ENCODE measurements at places on chromosomes 11 and 22.

DNA sequence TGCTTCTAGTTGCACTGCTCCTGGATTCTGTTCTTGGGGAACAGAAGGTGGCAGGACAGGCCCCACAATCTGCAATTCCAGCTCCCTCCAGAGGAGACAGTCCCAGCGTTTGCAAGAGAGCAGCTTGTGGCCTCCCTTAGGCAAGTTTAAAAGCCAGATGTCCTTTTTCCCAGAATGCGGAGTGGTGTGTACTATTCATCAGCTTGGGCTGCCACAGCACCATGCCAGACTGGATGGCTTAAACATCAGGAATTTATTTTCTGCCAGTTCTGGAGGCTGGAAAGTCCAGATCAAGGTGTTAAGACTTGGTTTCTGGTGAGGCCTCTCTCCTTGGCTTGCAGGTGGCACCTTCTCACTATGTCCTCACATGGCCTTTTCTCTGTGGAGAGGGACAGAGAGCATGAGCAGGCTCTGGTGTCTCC is 11.7 kb downstream of the MIAT start:
- H3K27ac ChIP-seq = no peak overlapping the region
- H3K4me3 ChIP-seq = no peak overlapping the region
- no peaks in the 10 kb centered on the region for H3K36me3 ChIP-seq
- peaks cover 18% of the 10 kb centered on the region for H3K4me1 ChIP-seq
- no peak for DNase-seq

DNA sequence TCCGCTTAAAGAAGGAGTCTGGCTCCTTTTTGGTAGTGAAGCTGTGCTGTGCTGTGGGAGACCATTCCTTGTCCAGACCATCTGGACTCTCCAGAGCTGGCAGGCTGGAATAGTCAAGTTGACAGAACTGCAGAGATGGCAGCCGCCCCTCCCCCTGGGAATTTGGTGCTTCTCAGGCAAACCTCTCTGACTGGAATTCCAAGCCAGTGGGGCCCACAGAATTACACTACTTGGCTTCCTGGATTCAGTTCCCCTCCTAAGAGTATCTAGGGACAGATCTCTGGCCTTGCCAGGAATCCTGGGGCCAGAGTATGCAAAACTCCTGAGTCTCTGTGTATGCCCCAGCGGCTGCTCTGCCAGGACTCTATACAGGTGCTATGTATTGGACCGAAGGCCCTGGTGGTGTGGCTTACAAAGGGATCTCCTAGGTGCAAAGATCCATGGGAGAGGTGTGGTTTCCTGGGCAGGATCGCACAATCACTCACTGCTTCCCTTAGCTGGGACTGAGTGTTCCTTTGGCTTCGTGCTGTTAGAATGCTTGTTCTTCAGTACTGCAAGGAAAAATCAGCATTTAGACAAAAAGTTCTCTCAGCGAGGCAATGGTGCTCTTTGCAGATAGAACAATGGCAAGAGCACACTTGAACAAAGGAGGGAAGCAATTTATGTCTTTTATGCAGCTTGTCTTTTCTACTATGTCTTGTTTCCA is 86.8 kb downstream of the PRMT3 start:
- H3K4me3 ChIP-seq = no peak overlapping the region
- peaks cover 10% of the 10 kb centered on the region for H3K36me3 ChIP-seq
- H3K27ac ChIP-seq = peak overlapping the region; percentile 16
- H3K4me1 ChIP-seq = peaks cover 13% of the 10 kb centered on the region

DNA sequence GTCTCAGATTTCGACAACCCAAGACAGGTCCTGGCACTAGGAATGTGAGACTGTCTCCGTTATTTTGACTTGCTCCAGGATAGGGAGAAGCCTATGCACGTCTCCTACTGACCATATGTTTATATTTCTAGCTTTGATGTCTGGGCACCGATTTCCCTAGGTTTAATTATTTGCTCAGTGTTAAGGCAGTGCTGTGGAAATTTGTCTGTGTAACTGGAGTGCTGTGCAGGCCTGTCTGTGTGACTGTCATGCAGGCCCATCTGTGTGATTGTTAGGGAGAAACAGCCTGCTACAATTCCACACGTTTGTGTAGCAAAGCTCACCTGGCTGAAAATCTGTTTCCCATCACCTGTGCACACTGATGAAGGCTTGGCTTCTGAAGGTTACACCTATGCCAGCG is 29.6 kb upstream of the HSPA8 start:
- DNase-seq = no peak
- peaks cover 21% of the 10 kb centered on the region for H3K36me3 ChIP-seq
- no peak overlapping the region for H3K4me3 ChIP-seq
- H3K4me1 ChIP-seq = no peaks in the 10 kb centered on the region

DNA sequence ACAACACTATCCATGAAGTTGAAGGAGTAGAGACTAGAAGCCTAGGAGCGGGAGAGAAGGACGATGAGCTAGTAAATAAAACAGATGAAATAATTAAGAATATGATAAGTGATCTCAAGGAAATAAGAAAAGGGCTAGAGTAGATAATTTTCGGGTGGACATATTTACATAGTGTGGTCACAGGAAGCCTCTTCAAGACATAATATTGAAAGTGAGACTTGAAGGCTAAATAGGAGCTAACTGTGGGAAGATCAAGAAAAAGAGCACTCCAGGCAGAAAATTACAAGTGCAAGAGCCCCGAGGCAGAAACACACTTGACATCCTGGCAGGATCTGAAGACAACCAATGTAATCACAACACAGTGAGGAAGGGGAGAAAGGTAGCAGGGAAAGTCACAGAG is 11.9 kb upstream of the PPFIBP2 start:
- DNase-seq = no peak
- H3K4me3 ChIP-seq = no peak overlapping the region
- H3K36me3 ChIP-seq = no peaks in the 10 kb centered on the region
- H3K27me3 ChIP-seq = no peaks in the 10 kb centered on the region
- no peaks in the 10 kb centered on the region for H3K4me1 ChIP-seq

Data from RWPE2 (cell line).